ENCODE measurements at places on chromosomes 5 and 9. TPM values are rescaled to one million over a fixed set of nuclear protein-coding genes. Genes with fewer than 3 reads are reported as not detected.

DNA sequence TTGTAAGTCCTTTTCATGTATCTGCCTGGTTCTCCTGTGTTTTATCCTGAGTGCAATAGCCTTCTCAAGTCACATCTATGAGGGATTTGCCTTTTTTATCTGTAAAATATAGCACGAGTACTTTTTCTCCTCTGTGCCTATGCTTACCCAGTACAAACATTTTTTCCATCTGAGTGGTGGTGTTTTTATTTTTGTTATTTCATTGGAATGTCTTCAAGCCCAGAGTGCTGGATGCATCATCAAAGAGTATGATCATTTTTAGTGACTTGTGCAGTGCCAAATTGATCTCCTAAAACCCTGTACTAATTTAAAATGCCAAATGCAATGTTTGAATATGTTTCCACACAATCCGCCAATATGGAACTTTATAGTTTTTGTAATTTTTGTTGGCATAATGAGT is 86.1 kb downstream of the TLE4 start:
- DNase-seq = no peak

GRCh38 chr9:14344053-14344524 is 30.1 kb upstream of the NFIB start:
- DNase-seq = no peak

DNA sequence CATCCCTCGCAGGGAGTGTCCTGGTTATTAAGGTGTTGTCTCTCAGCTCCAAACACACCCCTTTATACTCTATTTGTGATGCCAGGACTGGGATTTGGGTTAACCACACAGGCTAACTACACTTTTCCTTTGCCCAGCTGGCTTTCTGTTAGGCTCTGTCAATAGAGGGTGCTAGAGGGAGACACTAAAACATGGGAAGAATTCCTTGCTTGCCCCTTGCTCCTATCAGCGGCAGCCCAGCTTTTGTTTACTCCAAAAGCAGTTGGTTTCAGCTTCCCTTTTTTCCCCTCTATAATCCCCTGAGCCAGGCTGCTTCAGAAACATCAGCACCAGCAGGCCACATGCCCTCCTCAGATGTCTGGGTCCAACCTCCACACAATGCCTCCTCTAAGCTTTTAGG is 297.1 kb downstream of the KCTD16 start:
- no peak for DNase-seq

DNA sequence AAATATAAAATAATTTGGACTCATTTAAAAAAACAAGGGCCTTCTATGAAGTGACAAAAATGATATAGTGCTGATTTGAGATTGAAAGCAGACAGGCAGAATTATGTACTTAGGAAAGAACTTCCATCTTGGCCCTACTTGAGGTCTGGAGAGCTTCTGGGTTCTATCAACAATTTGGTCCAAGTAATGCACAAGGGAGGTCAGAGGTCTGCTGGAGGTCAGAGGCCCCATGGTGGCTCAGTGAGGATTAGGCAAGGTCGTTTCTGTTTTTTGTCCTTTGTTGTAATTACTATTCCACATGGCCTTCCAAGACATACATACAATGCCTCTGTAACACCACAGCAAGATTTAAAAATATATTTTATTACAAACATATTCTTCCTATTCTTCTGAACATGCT is 37.2 kb downstream of the NUDT12 start:
- no peak for DNase-seq

DNA sequence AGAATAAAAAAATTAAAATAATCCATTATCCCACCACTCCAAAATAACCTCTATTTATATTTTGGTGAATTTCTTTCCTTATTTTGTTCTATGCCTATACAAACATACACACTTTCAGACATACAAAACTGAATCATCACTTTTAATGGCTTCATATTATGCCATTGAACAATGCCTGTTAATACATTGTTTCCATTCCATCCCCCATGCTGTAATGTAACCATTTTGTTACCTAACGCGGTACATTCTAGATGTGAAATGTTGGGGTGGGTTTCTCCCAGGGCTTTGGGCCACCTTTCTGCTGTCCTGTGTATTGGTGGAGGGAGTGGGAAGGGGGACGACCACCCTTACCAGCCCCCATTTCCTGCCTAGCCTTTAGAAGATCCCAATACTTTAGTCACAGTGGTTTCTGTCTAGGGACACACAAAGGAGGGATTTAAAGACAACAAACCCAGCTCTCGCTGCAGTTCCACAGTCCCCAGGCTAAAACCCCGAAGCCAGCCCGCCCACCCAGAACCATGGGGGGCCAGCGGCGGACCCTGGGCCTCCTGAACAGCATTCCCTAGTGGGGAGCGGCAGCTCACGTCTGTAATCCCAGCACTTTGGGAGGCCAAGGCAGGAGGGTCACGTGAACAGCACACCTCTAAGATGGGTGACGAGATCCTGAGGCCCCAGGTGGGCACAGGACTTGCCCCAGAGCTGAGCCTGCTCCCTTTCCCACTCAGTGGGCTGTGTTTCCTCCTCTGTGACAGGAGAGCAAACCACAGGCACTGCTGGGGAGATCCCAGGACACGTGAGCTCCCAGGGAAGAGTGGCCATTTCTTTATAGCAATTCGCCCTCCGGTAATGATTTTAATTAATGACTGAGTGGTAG is 56.9 kb upstream of the STXBP1 start:
- no peak for DNase-seq

DNA sequence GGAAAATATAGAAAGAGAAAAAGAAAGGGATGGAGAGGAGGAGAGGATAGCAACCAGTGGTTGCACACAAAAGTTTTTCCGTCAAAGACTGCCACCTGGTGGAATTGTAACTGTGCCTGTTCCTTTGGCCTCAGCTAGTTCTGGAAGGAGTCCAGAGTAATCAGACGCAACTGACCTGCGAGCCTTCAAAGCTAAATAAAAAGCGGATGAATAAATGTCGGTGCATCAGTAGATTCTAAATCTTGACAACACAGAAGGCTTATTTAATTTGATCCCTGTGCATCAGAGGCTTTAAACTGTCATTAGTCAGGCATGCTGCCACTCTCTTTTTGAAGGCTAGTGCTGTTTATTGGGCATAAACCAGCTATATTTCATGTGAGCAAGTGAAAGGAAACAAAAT is 132.9 kb upstream of the ACO1 start:
- DNase-seq = peak; percentile 4

- no peak for DNase-seq
Observed at GRCh38 chr5:78399116-78399515, 38.7 kb downstream of the SCAMP1 start.

GRCh38 chr5:174052636-174053035 is 7.1 kb downstream of the NSG2 start:
- no peak for DNase-seq

- DNase-seq = no peak
Observed at GRCh38 chr5:145223582-145223981, 611.6 kb downstream of the PRELID2 start.

GRCh38 chr5:13945271-13945670 is 783 bp upstream of the DNAH5 start:
- DNase-seq = no peak

DNA sequence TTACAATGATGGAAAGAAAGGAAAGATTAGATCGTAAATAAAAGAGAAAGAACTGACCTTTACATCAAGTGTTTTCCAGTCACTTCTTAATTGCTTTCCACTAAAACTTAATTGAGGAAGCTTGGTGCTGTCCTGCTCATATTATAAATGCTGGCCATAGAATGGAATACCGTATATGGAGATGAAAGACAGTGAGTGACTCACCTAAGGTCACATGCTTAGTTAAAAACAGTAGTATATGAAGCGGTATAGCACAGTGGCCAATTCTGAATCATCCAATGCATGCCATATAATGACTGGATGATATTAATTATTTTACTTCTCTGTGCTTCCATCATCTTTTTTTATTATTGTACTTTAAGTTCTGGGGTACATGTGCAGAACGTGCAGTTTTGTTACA is 482.4 kb upstream of the SGCD start:
- no peak for DNase-seq

- DNase-seq = no peak
Observed at GRCh38 chr5:74105126-74105780, 479.3 kb downstream of the ARHGEF28 start.

DNA sequence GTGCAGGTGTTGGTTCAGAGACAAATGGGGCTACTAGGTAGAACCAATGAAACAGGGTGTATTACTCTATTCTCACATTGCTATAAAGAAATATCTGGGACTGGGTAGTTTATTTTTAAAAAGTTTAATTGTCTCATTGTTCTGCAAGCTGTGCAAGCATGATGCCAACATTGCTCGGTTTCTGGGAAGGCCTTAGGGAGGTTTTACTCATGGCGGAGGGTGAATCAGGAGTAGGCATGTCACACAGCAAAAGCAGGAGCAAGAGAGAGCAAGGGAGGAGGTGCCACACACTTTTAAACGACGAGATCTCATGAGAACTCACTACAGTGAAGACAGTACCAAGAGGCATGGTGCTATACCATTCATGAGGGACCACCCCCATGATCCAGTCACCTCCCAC is 134.6 kb downstream of the PIK3R1 start:
- no peak for DNase-seq

- peak; percentile 50 for DNase-seq
Observed at GRCh38 chr9:8857926-8858595, 1058.5 kb upstream of the DMAC1 start.

- no peak for DNase-seq
Observed at GRCh38 chr9:111597852-111598732, 1.4 kb downstream of the PTGR1 start.

GRCh38 chr5:29239606-29240005 is 1953.9 kb upstream of the CDH6 start:
- no peak for DNase-seq

- DNase-seq = no peak
Observed at GRCh38 chr5:169521366-169521983, 62.1 kb upstream of the SPDL1 start.

DNA sequence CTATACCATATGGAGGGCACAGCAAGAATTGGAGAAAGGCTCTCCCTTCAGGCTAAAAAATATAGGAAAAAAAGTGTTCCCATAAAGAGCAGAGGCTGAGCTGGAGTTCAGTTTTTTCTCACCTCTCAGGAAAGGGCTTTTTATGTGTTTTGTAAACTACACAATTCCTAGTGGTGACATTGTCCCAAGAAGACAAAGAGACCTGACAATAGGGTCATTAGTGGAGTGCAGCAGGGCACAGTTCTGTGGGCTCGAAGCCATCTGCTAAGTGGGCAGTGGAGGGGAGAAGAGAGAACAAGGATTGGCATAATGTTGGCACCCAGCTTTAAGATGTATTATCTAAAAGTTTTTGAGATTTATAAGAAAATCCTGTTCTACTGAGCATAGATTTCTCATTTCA is 162.5 kb downstream of the HCN1 start:
- DNase-seq = no peak

DNA sequence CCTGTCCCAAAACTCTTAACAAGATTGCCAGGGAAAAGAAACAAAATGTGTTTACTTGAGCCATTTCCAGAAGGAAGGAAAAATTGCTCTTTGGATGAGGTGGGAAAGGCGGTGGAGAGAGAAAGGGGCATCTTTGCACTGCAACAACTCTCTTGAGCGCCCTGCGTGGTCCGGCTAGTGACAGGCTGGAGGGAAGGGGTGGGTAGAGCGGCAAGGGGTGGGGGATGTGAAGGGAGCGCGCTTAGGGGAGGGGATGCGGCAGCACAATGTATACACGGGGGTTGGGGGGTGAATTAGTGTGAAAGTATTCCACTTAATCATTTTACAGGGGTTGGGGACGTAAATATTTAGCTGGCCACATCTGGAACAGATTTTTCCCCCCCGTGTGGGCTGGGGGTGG is 1.3 kb downstream of the FGF10 start:
- no peak for DNase-seq

DNA sequence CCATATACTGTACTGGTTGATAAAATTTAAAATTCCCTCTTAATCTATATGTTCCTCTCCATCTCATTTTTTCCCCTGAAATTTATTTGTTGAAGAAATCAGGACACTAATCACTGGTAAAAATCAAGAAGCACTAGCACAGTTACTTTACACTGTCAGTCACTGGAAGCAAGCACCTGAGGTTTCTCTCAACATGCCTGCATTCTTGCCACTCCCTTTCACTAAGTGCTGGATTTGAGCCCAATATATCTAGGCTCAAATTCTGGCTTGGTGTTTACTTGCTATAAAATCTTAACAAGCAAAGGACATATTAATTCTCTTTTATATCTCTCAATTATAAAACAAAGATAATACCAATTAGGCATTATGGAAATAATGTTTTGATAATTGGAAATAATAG is 58.6 kb downstream of the DIAPH1 start:
- no peak for DNase-seq

- no peak for DNase-seq
Observed at GRCh38 chr9:38281917-38282316, 110.6 kb upstream of the ALDH1B1 start.

DNA sequence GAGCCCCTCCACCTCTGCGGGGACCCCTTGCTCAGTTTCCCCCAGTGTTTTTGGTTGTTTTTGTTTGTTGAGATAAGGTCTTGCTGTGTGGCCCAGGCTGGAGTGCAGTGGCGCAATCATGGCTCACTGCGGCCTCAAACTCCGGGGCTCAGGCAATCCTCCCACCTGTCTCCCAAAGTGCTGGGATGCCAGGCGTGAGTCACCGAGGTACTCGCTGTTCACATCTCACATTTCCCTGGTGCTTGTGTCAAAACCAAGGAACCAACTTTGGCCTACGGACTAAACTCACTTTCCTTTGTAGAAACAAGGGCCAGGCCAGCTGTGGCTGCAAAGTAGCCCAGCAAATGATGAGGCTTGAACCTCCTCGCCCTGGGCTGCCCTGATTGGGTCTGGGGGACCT is 9.7 kb upstream of the AJM1 start:
- no peak for DNase-seq

Gene UBE2QL1
- total RNA-seq = 39.1 TPM

Gene CDH9
- total RNA-seq = 31.4 TPM

Gene IFNA13
- not detected for total RNA-seq

Gene SLC4A9
- under 0.01 TPM for total RNA-seq

Gene C9orf153
- not detected for total RNA-seq

Gene KLHL3
- total RNA-seq = 13.0 TPM

Gene PDLIM4
- total RNA-seq = 2.0 TPM

Gene B4GALT1
- 0.82 TPM for total RNA-seq

Gene SLC22A4
- total RNA-seq = 1.6 TPM

Gene UNC13B
- total RNA-seq = 17.9 TPM

Gene PKD2L2
- not detected for total RNA-seq

Gene C9orf72
- total RNA-seq = 53.0 TPM

Gene UBE2D2
- total RNA-seq = 124 TPM

Gene TGFBI
- 4.9 TPM for total RNA-seq

Gene GABRP
- not detected for total RNA-seq

Measured in frontal cortex (tissue), 4 donors.